ENCODE measurements at places on chromosomes 11 and 22.
A peak's percentile ranks its signal among the peaks of the same experiment; 100 is the strongest.

DNA sequence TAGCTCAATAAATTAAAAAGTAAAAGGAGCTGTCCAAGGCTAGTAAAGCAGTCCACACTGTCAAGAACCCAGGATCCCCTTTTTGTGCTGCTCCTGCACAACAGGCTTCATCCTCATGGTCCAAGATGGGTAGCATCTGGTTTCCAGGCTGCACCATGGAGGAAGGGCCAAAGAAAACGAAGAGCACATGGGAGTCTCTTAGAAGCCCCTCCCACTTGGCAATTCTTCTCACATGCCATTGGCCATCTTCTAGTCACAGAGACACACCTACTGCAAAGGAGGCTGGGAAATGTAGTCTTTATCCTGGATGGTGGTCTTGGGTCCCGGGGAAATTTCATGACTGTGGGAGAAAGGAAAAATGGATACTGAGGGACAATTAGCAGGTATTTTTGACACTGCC is 37.8 kb downstream of the PRR5L start:
- no peak for DNase-seq

- no peak for DNase-seq
Observed at GRCh38 chr11:83734120-83734519, 448.0 kb upstream of the CCDC90B start.

- no peak for DNase-seq
Observed at GRCh38 chr11:131832079-131832478, 461.7 kb downstream of the NTM start.

DNA sequence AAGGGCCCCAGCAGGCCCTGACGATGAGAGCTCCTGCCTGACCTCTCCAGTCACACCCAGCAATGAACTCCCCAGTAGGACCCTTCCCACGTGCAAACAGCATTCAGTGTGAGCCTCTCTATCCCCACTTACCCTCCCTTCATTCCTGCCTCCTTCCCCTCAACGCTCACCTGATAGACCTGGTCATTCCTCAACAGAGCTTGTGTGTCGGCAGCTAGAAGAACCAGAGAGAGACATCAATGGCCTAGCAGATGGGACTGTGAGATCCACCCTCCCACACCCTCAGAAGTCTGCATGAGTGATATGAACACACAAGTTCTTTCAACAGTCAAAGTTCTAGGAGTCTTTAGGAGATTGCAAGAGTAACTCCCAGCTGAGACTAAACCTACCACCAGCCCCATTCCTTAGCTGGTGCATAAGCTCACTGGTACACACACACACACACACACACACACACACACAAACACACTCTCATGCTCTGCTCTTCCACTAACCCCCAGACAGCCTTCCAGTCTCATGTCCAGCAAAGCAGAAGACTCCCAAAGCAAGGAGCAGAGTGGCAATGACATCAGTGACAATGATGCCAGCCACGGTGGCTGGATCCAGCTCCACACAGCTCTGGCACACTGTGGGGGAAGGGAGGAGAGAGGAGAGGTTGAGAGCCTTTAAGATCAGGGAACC is 3.1 kb downstream of the CD3D start:
- no peak for DNase-seq

DNA sequence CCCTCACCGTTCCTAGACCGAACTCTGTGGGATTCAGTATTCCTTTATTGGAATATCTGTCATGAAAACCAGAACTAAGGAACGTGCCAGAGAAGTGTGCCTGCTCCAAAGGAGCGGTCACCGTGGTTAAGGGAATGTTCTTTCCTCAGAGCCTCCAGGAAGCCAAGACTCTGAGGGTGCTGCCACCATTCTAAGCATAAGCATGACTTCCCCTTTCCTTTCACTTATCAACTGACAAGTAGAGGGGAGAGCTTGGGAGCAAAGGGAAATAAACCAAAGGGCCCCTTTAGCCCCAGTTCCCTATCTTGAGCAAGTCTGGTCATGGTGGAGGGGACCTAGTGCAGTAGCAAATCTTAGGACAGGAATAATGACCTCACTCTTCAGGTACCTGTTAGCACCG is 26.8 kb downstream of the CTR9 start:
- DNase-seq = no peak

GRCh38 chr11:133936592-133936991 is 20.2 kb downstream of the IGSF9B start:
- DNase-seq = no peak

GRCh38 chr11:7977232-7977917 is 9.8 kb upstream of the EIF3F start:
- DNase-seq = no peak

DNA sequence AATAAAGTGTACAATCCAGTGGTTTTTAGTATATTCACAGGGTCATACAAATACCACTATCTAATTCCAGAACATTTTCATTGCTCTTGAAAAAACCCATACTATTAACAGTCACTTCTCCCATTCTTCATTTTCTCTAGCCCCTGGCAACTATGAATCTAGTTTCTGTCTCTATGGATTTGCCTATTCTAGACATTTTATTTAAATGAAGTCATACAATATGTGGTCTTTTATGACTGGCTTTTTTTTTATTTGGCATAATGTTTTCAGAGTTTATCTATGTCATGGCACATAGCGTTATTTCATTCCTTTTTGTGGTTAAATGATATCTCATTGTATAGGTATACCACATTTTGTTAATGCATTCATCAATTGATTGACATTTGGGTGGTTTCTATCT is 59.4 kb downstream of the KDM2A start:
- DNase-seq = no peak

GRCh38 chr11:116650052-116650451 is 122.7 kb downstream of the BUD13 start:
- DNase-seq = no peak

- DNase-seq = no peak
Observed at GRCh38 chr11:117851106-117851505, 25.4 kb downstream of the FXYD6 start.

GRCh38 chr11:47355283-47356128 is 3.0 kb upstream of the MYBPC3 start:
- peak; percentile 43 for DNase-seq

GRCh38 chr11:124759266-124760204 is 2.6 kb downstream of the ESAM start:
- DNase-seq = no peak

- DNase-seq = no peak
Observed at GRCh38 chr11:122348659-122349409, 232.8 kb upstream of the BLID start.

GRCh38 chr22:31637447-31637890 is 24.5 kb downstream of the PISD start:
- DNase-seq = no peak

DNA sequence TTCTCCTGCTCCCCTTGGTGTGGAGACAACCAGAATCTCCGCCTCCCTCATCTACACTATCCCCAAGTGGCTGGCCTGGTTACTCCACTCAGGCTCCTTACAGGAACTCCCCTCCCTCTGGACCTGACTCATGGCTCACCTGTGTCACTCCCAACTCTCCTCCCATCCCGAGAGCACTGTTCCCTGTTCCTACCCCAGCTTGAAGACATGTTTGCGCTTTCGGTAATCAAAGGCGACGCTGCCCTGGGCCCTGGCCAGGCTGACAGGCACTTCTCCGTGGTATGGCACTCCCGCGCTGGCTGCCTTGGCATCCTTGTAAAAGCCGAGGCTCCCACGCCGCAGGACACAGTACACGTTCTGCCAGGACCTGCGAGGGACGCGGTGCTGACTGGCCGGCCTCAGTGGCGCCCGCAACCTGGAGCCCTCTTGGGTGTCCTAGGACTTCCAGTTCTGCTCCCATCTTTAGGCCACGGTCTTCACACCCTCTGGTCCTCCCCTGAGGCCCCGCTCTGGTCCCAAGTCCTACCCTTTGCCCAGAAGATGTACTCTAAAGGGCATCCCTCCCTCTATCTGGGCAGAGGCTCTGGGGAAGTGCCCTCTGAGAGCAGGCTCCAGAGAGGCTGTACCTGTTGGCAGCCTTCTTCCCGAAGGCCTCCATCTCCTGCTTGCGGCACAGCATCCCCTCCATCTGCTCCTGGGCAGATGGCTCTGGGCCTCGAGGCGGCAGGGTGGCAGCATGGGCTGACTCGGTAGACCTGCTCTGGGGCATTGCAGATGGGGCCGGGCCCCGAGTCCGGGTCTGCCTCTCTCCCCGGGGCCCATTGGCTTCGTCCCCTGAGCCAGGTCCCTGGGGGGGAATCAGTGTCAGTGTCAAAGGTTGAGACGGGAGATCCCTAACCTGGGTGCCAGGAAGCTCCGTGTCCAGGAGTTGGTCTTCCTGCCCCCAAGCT is 9.4 kb upstream of the RBM4B start:
- no peak for DNase-seq

- DNase-seq = no peak
Observed at GRCh38 chr22:46508491-46508999, 28.9 kb downstream of the CELSR1 start.

- no peak for DNase-seq
Observed at GRCh38 chr11:116466801-116467200, 306.0 kb downstream of the BUD13 start.

DNA sequence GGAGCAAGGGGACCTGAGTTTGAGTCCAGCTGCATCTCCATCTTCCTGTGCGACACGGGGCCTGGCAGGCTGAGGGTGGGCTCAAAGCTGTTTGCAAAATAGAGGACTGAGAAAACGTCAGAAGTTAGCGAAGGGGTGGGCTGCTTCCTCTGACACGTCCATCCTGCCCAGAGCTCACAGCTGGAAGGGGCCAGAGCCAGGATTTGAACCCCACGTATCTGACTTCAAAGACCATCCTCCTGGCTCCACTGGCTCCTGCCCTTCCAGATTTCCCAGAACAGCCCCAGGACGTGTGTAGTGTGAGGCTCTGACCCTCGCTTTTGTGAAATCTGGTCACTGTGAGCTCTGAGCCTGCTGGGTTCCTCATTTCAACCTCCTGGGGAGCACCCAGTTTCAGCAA is 56.3 kb downstream of the CD82 start:
- DNase-seq = no peak

DNA sequence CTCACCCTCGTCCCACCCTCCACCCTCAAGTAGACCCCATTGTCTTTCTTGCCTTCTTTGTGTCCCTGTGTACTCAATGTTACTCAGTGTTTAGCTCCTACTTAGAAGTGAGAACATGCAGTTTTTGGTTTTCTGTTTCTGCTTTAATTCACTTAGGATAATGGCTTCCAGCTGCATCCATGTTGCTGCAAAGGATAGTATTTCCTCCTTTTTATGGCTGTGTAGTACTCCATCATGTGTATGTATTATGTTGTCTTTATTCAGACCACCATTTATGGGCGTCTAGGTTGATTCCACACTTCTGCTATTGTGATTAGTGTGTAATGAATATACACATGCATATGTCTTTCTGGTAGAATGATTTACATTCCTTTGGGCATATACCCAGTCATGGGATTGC is 73.6 kb downstream of the SIK2 start:
- no peak for DNase-seq

- no peak for DNase-seq
Observed at GRCh38 chr11:107563702-107564101, 1.8 kb downstream of the ALKBH8 start.

- DNase-seq = no peak
Observed at GRCh38 chr22:42066937-42067336, 3.7 kb downstream of the NAGA start.

- DNase-seq = no peak
Observed at GRCh38 chr11:1771700-1772099, 8.0 kb upstream of the CTSD start.

GRCh38 chr11:18727479-18728236 is 1.7 kb upstream of the IGSF22 start:
- no peak for DNase-seq

- DNase-seq = no peak
Observed at GRCh38 chr11:9219115-9219514, 46.0 kb downstream of the DENND5A start.

- DNase-seq = no peak
Observed at GRCh38 chr11:111631666-111632039, 29.4 kb downstream of the SIK2 start.

GRCh38 chr22:36738416-36739020 is 35.0 kb upstream of the CACNG2 start:
- no peak for DNase-seq

DNA sequence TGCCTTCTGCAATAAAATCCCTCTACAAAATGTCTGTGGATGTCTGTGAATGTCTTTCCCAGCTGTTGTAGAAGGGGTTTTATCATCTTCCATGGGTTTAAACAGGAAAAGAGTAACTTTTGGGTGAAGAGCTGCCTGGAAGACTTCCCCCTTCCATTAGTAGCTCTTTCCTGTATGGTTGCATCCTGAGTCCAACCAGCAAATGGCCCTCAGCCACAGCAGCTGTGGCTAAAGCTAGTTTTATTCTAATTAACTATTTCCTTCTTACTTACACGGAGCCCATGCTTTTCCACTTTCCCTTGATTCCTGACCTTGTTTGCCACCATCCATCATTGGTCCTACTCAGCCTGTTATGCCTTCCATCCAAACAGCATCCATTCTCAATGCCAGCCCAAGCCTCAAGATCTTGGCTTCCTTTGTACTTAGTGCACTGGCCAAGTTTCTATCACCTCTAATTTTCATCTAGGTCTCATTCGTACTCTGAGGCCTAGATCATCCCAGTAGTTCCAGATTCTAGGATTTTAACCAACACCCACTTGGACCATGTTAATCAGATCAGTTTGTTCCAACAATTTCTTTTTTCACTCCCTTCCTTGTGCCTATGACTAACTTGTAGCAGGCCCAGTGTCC is 41.5 kb upstream of the CADM1 start:
- DNase-seq = no peak

- DNase-seq = no peak
Observed at GRCh38 chr22:25134028-25134427, 65.6 kb upstream of the CRYBB3 start.

- no peak for DNase-seq
Observed at GRCh38 chr11:24588081-24588480, 91.2 kb downstream of the LUZP2 start.

DNA sequence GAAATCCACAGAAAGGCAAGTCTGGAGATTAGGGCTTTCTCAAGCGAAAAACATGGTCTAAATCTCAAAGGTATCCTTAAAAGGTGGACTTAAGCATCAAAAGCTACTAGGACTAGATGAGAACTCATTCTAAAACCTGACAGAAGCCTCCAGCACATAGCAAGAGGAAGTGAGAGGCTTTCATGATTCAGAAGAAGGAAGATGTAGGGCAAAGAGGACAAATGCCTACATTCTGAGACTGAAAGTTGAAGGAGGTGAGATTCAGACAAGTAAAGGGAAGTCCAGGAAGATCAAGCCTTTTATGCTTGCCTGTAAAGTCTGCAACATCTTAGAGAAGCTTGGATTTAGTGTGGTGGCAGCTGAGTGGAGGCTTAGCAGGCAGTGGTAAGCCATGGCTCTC is 98.9 kb downstream of the PGR start:
- no peak for DNase-seq

DNA sequence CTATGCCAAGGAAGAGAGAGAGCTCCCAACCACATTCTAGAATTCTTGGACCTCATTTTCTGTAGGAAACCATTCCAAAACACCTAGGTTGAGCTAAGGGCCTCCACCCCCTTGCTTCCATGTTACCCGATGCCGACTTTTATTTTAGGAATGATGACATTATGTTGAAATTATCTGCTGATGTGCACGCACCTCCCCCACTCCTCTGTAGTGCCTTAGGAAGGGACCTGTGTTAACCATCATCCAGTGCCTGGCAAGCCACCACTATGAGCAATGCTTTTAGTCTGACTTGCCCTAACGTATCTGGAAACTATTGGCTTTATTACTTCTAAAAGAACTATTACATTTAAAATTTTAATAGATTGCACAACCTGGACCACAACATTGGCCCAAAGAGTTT is 42.1 kb downstream of the NCAPD3 start:
- DNase-seq = no peak

GRCh38 chr11:78564490-78565467 is 9.9 kb downstream of the NARS2 start:
- no peak for DNase-seq

All from stimulated activated CD4-positive, alpha-beta T cell treated with anti-CD3 and anti-CD28 coated beads, Interleukin-12 subunit alpha, Interleukin-12 subunit beta, amount 100 ng/mL, for 24 hours (primary cell).